ENCODE measurements at places on chromosomes 6 and 20.

DNA sequence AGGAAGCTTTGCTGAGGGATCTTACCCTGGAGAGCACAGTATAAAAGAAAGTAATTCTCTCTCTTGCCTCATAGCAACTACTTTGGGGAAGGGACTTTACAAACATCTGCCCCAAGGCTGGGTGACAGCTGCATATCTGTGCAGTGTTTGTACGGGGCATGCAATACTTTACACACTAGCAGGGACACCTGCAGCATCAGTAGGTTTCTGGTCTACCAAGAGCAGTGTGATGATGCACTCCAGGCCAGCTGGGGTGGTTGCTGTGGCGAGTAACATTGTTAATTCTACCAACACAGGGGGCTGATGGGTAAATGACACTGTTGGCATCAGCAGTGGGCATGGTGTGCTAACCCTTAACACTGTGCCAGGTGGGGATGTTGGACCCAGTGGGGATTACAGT is 48.0 kb downstream of the ADTRP start:
- ATAC-seq: no peak

DNA sequence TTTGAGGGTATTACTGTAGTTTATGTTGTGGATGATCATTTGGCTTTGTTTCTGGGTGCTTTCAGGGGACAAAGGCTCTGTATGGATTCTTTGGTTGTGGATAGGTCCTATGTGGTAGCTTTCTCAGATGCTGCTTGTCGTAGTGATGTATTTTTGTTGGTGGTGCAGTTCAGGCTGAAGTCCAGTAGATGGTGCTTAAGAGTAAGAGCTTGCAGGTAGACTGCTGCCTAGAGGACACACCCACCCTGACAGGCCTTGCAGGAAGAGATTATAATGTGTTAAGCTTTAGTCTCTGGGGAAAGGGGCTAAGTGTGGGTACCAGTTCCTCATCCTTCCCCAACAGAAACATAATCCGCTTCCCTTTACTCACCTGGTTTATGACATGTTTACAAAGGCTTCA is 62.6 kb upstream of the ADGRB3 start:
- no peak for ATAC-seq

- ATAC-seq: no peak
These were observed 4.5 kb downstream of the MRPL14 start for GRCh38 chr6:44122801-44123200.

DNA sequence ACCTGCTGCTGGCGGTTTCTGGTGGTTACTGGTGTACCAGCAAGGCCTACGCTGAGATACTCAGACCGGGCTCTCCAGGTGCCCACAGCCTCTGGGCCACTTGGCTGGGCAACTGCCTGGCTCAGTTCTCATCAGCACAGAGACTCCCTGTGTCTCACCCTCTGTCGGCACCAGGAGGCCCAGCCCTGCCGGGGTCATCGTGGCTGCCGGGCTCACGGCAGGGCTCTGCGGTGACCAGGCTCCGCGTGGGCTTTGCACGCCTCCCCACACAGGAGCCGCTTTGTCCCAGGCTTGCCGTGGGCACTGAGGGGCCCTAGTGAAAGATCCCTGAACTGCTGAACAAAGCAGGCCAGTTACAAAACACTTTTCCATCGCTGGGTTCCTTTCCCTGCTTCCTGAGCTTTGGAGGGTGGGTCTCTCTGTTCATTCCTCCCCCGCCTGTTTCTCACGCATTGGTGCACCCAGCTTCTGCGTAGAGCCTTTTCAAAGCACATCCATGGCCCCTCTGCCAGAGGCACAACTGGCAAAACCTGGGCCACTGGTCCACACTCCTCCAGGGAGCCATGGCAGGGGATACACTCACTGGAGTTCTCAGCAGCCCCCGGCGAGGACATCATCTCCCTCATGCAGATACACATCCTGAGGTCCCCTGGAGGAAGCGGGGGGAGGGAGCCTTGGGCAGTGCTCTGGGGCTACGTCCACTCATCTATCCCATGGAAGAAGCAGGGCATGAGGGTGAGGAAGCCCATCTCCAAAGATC is 117.0 kb downstream of the NFATC2 start:
- ATAC-seq: no peak

DNA sequence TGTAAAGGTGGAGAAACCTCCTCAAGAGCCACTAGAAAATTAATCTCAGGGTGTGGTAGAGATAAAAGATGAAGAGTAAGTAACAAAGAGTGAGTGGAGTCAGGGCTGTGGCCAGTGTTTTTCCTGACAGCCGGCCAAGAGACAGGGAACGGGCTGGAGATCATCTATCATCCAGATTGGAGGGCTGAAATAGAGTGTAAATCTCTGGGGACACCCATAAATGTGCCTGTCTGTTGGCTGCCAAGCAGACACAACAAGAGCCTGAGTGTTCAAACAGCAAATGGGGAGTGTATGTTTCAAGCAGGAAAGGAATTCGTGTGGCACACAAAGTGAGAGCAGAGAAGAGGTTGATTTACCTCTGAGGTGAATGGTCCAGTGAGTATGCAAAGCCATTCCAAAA is 326.4 kb upstream of the KHDRBS2 start:
- no peak for ATAC-seq

DNA sequence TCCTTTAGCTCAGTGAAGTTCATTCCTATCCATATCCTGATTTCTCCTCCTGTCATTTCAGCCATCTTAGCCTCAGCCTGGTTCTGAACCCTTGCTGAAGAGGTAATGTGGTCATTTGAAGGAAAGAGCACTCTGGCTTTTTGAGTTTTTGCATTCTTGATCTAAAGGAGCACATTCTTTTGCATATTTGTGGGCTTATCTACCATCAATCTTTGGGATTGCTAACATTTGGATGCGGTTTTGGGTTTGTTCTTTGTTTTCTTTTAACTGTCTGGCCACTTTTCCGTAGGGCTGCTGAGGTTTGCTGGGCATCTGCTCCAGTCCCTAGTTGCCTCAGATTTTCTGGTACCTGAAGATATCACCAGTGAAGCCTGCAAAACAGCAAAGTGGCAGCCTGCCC is 238.3 kb downstream of the EPM2A start:
- no peak for ATAC-seq

GRCh38 chr6:150332939-150333584 is 35.8 kb upstream of the IYD start:
- ATAC-seq: no peak

DNA sequence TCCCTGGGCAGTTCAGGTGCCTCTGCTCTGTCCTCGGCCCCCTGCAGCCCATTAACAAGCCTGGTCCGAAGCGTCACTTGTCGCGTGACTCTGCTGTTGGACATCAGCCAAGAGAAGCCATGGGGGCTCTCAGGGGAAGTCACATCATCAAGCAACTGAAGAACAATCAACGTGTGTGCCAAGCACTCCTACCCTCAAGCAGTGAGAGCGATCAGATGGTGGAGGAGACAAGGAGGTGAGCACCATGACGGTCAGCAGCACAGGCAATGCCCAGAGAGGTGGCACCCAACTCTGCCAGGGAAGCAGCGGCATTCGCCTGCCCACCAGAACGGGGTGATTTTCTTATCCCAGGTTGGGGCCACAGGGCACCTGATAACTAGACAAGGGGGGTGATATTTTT is 132.7 kb downstream of the AGPAT4 start:
- no peak for ATAC-seq

- ATAC-seq: no peak
These were observed 152.3 kb upstream of the SCGN start for GRCh38 chr6:25499615-25500235.

DNA sequence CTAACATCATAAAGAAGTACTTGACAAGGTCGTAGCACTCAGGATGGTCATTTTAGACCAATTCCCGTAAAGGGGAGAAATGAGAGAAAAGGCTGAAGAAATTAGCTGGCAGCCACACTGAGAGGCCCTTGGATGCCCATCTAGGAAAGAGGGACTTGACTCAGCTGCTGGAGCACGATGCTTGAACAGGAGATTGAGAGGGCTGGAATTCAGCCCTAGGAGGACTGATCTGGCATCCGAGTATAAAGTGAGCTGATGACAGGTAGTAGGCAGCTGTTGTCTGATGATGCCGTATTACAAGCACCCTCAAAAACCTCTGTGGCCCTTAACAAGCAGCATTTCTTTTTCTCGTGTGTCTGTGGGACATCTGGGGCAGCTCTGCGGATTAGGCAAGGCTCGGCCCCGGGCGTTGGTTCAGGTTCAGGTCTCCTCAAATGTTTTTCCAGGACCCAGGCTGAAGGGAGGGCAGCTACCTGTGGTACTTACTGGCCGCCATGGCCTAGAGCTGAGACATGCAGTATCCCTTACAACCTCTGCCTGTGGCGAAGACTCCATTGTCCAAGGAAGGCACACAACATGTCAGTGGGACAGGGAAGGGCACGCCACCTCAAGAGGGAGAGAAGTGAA is 219.6 kb upstream of the SNX9 start:
- ATAC-seq: no peak

- ATAC-seq: no peak
These were observed 203.1 kb downstream of the LMBRD1 start for GRCh38 chr6:69593706-69594105.

- ATAC-seq: no peak
These were observed 512.7 kb upstream of the JAG1 start for GRCh38 chr20:11186301-11187008.

DNA sequence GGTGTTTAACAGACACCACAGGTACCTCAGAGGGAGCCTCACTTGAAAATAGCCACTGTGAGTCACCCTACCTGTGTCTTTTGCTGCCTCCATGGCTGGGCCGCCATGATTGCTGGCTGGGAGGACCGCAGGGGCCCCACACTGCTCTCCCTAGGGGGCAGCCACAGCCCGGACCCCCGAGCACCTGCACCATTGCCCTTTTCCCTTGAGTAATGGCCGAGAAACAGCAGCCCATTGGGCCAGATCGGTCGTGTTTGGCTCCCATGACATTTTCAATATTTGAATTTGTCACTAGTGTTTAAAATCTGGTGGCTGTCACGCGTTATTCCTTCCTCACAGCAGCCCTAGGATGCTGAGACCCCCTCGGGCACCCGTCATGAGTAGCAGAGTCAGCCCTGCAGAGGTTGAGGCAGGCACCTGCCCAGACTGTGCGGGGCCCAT is 6.7 kb downstream of the ZBP1 start:
- ATAC-seq: no peak

GRCh38 chr6:5876076-5876475 is 130.6 kb downstream of the NRN1 start:
- no peak for ATAC-seq

DNA sequence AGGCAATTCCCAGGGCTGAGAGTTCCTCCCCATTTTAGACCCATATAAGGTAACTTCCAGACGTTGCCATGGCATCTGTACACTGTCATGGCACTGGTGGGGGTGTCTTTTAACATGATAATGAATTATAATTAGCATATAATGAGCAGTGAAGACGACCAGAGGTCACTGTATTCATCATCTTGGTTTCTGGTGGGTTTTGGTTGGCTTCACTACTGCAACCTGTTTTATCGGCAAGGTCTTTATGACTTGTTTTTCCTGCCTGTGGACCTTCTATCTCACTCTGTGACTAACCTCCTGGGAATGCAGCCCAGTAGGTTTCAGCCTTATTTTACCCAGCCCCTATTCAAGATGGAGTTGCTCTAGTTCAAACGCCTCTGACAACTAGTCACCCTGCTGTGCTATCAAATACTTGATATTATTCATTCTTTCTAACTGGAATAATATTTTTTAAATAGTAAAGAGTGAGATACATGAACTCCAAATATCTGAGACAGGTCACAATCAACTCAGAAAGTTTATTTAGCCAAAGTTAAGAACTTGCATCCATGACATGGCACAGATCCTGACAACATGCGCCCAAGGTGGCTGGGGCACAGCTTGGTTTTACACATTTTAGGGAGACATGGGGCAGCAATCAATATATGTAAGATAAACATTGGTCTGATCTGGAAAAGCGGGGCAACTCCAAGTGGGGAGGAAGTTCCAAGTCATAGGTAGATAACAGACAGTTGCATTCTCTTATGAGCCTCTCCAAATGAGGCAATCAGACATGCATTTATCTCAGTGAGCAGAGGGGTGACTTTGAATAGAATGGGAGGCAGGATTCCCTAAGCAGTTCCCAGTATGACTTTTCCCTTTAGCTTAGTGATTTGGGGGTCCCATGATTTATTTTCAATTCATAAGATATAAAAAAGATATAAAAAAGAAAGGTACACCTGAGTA is 1.2 kb upstream of the UFL1 start:
- ATAC-seq: no peak

- ATAC-seq: no peak
These were observed 310.3 kb downstream of the CDH26 start for GRCh38 chr20:60268491-60268890.

GRCh38 chr20:49804364-49804763 is 8.3 kb upstream of the SLC9A8 start:
- ATAC-seq: no peak

GRCh38 chr6:52135217-52135616 is 47.8 kb upstream of the PKHD1 start:
- no peak for ATAC-seq

- no peak for ATAC-seq
These were observed 10.0 kb upstream of the ARMC2 start for GRCh38 chr6:108838101-108838717.

DNA sequence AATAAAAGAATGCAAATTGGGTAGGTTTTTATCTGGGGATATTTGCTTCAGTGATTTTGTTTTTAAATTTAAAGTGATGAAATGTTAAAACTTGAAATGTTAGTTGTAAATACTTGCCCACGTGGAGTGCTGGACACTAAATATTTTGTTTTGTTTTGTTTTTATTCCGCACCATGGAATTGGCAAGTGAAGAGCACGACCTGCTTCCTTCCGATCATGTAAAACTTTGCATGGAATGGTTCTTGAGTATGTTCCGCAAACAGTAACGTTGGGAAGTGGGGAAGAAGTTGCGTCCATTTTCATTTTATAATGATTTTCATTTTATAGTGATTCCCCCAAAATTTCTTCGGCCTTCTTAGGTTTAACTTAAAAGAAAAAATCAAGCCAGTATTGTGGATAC is 765 bp downstream of the IRAK1BP1 start:
- no peak for ATAC-seq

DNA sequence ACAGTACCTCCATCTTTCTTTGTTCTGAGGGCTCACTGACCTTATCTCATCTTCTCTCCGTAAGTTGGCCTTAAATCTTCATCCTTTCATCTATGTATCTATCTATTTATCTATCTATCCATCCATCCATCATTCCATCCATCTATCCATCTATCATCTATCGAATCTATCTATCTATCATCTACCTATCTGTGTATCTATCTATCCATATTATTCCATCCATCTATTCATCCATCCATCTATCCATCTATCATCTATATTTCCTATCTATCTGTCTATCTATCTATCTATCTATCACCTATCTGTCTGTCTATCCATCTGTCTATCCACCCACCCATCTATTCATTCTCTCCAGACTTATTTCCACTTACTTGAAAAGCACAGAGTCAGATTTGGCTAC is 147.3 kb upstream of the PMEPA1 start:
- ATAC-seq: no peak

DNA sequence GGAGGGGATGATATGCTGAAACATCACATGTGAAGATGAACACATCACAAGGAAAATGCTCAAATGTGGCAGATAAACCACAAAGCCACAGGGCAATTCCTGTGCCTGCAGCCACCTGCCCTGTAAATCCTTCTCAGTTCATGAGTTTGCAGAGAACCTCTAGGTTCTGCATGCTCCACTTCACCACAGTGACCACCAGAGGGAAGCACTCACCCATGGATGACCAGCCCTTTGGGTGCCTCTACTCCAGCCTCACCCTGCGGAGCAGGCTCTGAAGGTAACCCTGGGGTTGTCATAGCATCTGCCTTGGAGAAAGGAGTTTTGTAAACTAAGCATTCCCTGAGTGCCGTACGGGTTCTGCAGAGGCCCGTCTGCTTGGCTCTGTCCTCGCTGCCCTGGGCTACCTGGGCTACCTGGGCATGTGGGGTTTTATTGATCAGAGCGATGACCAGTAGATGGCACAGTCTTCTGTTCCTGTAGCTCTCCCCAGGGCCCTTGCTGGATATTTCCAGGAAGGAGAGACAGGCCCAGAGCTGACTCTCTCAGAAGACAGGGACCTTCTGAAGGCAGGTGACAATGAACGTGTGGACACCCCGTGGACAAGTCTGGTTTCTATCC is 31.7 kb upstream of the CST1 start:
- ATAC-seq: no peak

Measured in gastroesophageal sphincter (tissue), 4 donors.